ENCODE measurements at places on chromosomes 2 and 18. TPM values are rescaled to one million over a fixed set of nuclear protein-coding genes. Genes with fewer than 3 reads are reported as not detected.

Gene XRCC5
- 101 TPM for total RNA-seq

Gene CIDEA
- total RNA-seq, result not detected

Gene CD207
- not detected for total RNA-seq

Gene OR6B2
- not detected for total RNA-seq

Gene ERCC3
- 15.1 TPM for total RNA-seq

Gene DOK6
- 2.4 TPM for total RNA-seq

Gene MARCHF4
- total RNA-seq, result not detected

Gene CXCR1
- total RNA-seq, result 0.30 TPM

Gene ZSWIM2
- not detected for total RNA-seq
